ENCODE measurements at places on chromosomes 6 and 20.

DNA sequence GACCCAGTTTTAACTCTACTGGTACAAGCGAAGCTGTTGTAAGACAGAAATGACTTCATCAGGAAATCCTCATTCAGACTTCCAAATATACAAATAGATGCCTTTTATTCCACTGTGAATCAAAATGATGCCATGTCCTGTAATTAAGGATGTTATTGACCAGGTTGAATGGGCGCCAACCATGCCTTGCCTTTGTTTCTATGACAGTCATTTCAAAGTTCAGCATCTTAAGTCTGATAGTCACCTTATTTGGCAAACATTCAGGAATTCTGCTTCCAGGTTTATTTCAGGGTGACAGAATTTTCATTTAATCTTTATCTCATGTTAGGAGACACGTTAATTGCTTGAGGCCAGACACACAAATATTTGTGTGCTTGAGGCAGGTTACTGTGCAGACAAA is 592.8 kb upstream of the JAG1 start:
- DNase-seq, result no peak

DNA sequence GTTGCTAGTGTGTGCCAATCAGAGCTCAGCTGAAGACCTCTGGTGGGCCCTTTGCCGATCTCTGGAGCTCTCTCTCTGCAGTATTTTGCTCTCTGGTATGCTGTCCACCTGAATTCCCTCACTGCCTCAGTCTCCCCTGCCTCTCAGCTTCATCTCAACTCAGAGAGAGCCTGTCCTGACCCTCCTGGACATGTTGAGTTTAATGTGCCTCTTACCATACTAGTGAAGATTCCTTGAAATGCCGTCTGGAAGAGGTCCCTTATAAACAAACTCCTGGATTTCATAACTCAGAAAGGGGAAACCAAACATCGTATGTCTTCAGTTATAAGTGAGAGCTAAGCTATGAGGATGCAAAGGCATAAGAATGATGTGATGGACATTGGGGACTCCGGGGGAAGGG is 231.1 kb upstream of the ZNF217 start:
- no peak for DNase-seq

- DNase-seq, result no peak
Measured at GRCh38 chr6:121607721-121608120, 172.3 kb downstream of the GJA1 start.

DNA sequence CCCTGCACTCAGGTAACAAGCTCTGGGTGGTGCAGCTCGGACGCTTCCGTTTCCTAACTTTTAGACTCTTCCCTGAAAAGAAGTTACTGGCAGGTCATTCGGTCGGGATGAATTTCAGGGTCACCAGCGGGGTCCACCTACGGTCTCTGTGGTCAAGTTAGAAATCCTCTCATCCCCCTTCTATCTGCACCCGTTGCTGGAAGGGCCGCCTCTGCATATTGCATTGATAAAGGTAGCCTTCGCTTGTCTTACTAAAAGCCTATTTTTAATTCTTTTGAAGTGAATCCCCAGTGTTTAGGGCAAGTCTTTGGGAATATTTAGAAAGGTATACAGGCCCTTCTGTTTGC is 47.3 kb downstream of the LRRN4 start:
- DNase-seq, result no peak

DNA sequence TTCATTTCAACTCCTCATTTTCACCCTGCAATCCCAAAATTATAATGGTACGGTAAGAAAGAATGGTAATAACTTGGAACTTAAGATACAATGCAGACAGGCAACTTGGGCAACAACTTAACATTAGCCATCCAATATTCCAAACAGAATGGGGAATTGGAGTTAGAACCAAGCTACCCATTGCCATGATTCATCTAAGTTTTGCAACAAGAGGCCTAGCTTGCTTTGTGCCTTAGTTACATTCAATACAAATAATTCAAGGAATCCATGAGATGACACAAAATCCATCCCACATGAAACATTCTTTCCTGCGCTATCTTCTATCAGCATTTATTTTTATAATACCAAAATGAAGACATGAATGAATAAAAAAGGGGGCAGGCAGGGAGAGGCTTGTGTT is 28.4 kb downstream of the DCDC2 start:
- DNase-seq, result no peak

DNA sequence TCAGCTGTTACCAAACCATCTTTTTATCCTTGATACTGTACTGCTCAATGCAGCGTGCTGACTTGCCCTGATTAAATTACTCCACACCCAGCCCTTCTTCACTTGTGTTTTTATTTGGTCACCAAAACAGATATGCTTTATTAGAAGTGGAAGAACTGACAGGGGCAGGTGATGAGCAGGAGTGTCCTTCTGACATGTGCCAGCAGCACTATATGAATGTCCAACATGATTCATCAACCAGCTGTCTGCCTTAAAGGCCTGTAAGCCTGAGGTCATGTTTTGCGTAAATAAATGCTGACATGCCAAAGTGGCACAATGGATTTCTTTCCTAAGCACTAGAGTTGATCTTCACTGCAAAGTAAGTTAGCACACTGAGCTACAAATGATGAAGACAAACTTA is 15.4 kb downstream of the POPDC3 start:
- DNase-seq, result no peak

- DNase-seq, result no peak
Measured at GRCh38 chr6:4880363-4880762, 104.2 kb downstream of the CDYL start.

GRCh38 chr20:55977690-55978459 is 27.4 kb downstream of the CBLN4 start:
- DNase-seq, result no peak

DNA sequence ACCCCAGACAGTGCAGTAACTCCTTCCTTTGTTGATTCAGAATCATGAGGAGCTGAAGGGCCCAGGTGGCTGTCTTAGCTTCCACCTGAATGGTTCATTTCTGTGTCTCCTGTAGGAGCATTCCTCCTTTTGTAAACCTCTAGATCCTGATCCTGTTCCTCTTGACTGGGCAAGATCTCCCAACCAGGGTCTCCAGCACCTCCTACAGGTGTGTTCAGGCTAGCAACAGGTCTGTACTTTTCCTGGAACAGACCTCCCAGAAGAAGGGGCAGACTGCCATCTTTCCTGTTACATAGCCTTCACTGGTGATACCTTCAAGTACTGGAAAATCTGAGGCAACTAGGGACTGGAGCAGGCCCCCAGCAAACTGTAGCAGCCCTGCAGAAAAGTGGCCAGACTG is 35.2 kb downstream of the HLA-B start:
- DNase-seq, result no peak

DNA sequence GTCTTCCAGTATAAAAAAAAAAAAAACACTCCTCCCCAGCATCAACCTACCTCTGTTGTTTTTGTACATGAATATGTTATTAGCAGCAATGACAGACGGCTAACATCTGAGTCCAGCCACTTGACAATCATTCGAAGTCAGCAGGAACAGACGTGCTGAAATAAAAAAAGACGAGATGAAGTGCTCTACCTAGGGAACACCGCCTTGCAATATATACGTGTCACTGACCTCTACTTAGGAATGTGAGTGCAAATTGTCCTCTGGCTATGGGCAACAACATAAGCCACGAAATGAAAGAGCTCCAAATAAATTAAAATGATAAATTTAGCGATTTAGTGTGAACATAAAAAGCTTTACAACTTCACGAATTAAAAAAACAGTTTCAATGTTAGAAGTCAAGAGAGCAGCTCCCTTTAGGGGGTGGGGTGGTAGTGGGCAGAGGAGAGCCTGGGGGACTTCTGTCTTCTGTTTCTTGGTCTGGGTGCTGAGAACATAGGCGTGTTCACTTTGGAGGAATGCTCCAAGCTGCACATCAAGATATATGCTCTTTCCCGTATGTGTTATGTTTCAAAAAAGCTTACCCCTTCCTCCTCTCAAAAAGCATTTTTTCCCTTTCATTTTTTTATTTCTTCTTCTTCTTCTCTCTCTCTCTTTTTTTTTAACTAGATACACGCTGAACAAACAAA is 23.3 kb downstream of the EDN1 start:
- no peak for DNase-seq

- no peak for DNase-seq
Measured at GRCh38 chr6:23775127-23775526, 350.9 kb upstream of the NRSN1 start.

DNA sequence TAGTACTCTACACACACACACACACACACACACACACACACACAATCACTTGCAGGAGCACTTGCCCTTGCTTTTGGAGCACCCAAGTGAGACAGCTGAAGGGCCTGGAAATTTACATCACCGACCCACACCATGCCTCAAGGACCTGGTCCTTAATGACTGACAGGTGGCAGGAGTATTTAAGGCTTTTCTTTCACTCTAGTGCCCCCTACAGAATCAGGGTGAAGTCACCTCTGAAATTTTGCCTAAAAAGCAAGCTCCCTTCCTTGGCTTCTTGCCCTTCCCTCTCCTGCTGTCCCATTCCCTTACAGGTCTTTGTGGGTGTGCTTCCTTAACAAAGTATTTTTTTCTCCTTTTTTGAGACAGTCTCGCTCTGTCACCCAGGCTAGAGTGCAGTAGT is 353.5 kb upstream of the IRAK1BP1 start:
- DNase-seq, result no peak

DNA sequence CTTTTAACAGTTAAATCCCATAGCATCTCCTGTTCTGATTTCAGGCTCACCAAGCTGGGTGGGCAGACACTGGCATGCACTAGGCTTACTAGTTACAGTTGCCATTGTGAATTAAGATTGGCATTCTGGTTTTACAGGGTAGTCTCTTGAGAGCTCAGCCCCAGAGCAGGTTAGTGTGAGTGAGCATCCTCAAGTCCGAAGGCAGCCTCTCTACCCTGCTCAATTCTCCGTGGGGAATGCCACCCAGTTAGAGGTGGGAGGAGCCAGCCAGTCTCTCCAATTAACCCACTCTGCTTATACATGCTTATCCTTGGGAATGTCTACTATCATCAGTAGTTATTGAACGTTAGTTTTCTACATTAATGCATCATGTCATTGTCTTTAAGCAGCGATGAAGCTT is 8.9 kb upstream of the OGFRL1 start:
- DNase-seq, result no peak

DNA sequence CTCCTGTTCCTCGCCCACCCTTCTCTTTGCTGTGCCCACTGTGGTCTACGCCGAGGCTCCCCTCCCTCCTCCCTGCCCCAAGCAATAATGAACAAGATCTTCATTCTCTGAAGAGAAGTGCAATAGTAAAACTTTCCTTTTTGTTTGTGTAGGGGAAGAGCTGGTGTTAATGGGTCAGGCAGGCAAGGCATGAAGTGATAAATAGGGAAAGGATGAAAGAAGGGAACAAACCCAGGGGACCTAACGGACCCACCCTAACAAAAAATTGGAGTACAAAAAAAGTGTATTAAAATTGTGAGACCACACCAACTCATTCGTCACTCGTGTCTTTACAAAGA is 66.9 kb downstream of the ZBTB2 start:
- no peak for DNase-seq

- DNase-seq, result no peak
Measured at GRCh38 chr6:12175626-12176025, 114.5 kb upstream of the EDN1 start.

DNA sequence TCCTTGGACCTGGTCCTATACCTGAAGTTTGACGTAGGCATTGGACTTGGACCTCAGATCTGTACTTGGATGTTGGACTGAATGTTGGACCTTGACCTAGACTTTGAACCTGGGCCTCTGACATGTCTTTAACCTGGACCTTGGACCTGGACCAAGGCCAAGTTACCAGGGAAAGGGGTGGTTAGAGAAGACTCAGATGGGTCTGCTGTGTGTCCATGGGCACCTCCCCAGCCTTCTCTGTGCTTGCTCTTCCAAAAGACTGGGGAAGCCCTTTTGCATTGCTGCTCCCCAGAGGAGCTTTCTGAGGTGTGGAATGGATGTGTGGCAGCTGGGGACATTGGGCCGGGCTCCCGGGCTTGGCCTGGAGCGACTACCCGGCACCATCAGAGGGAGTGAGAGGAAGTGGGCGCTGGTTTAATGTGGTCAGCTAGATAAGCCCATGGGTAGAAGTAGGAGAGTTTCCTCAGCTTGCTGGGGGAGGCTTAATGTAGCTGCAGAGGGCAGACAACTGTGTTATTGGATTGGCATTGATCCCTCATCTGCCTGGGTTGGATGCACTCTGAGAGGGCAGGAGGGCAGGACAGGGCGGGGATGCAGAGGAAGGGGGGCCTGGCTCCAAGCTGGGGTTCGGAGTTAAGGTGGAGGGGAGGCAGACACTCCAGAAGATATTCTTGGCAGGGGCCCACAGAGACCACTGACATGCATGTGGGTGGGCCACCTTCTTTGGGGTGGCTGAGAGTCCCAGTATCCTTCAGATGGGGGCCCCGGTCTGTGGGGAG is 4.2 kb downstream of the SCRT2 start:
- peak; percentile 11 for DNase-seq

DNA sequence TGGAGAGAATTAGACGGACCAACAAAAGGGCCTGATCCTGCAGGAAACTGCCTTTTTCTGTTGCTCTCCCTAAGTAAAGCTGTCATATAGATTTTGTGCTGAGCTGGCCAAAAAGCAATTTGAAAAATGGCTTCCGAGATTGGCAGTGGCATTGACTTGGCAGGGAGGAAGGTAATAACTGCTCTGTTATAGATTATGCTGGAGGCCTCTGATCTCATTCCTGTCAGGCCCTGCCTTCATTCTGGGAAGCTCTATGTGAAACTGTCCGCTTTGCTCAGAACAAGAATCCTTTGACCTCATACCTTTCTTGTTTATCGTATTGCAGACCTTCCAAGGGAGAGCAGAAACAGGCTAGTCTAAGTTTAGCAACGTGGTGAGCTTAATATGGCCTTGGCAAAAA is 234.4 kb downstream of the PHACTR1 start:
- DNase-seq, result no peak

DNA sequence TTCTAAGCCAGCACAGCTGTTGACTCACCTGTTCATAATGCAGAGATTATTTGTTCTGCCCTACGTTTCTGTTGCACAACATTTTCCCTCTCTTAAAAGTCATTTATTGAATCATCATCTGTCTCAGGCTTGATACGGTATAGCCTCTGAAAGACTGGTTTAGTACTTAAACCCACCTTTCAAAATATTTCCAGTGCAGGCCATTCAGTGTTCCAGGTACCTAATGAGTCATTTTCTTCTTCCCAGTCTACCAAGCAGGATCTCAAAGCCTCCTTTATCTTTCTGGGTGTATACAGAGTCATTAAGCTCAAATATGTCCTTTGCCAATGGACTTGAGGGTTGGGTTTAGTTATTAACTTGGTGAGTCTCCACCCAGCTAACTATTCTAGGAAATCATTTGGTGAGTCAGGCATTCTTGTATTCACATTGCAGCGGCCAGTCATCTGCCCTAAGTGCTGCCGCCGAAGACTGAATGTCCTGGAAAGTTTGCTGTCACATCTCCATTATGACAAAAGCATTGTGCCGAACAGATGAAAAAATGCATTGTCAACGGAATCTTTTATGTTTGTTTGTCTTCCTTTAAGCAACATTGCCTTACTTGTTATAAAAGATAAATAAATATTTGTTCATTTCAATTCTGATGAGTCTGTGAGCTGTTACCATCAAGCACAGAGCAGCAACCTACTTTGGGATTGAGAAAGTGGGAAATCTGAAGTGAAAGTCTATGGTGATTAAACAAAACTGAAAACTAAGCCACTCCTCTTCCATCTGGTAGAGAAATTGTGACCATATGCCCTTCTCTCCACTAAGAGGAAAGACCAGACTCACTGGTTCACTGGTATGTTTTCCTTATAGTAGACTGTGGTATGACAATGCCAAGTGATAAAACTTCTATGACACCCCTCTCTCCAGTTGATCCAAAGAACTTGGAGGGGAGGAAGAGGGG is 14.3 kb upstream of the FAM135A start:
- peak; percentile 46 for DNase-seq
